ENCODE measurements at places on chromosomes 16 and 17. TPM values are rescaled to one million over a fixed set of nuclear protein-coding genes. Genes with fewer than 3 reads are reported as not detected.

DNA sequence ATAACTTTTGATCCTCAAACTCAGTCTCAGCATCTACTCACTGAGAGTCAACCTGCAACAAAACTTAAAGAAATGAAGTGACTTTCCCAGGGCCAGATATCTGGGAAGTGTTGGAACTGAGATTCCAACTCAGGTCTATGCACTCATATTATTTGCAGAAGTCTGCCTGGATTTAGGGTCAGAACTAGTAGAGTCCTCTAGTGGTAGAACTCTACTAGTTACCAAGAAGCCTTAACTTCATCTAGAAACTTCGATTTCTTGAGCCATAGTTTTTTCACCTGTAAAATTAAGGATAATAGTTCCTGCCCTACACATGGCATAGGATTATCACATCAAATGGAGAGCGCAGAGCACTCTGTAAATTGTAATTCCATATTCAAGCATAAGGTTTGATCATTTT, 23.4 kb upstream of the KRT24 start:
- no peaks in the 10 kb centered on the region for H3K4me1 ChIP-seq
- H3K4me3 ChIP-seq, result no peak overlapping the region
- no peak for DNase-seq
- no peaks in the 10 kb centered on the region for H3K36me3 ChIP-seq
- no peaks in the 10 kb centered on the region for H3K27me3 ChIP-seq

- H3K27me3 ChIP-seq, result no peaks in the 10 kb centered on the region
- no peaks in the 10 kb centered on the region for H3K36me3 ChIP-seq
- H3K4me1 ChIP-seq, result no peaks in the 10 kb centered on the region
- no peak for DNase-seq
- H3K4me3 ChIP-seq, result no peak overlapping the region
These were observed 70.0 kb downstream of the TMC6 start for GRCh38 chr17:78058581-78058980.

GRCh38 chr17:80839026-80839345, 152.7 kb upstream of the CHMP6 start:
- no peaks in the 10 kb centered on the region for H3K27me3 ChIP-seq
- H3K27ac ChIP-seq, result no peak overlapping the region
- no peak for DNase-seq
- H3K4me1 ChIP-seq, result no peaks in the 10 kb centered on the region
- H3K4me3 ChIP-seq, result no peak overlapping the region

- H3K4me3 ChIP-seq, result no peak overlapping the region
- peak; percentile 56 for DNase-seq
- no peaks in the 10 kb centered on the region for H3K36me3 ChIP-seq
- H3K4me1 ChIP-seq, result peaks cover 26% of the 10 kb centered on the region
- H3K27me3 ChIP-seq, result no peaks in the 10 kb centered on the region
- peak overlapping the region; percentile 79 for H3K27ac ChIP-seq
These were observed 25.8 kb downstream of the EPN2 start for GRCh38 chr17:19262650-19263631.

DNA sequence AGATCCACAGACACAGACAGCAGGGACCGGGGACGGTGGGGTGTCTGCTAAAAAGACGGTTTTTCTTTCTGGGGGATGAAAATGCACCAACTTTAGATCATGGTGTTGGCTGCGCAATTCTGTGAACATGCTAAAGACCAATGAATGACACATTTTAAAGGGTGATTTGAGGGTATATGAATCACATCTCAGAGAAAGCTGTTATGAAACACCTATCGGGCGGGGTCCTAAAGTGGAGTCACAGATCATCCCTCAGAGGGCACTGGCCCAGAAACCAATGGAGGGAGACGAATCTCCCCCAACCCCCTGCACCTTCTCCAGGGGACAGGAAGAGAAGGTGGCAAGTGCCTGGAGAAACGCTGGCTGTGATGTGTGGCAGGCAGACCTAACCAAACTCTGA, 26.0 kb downstream of the KLHDC4 start:
- no peaks in the 10 kb centered on the region for H3K27me3 ChIP-seq
- H3K27ac ChIP-seq, result no peak overlapping the region
- no peaks in the 10 kb centered on the region for H3K4me1 ChIP-seq
- no peak for DNase-seq
- H3K4me3 ChIP-seq, result no peak overlapping the region
- no peaks in the 10 kb centered on the region for H3K36me3 ChIP-seq

DNA sequence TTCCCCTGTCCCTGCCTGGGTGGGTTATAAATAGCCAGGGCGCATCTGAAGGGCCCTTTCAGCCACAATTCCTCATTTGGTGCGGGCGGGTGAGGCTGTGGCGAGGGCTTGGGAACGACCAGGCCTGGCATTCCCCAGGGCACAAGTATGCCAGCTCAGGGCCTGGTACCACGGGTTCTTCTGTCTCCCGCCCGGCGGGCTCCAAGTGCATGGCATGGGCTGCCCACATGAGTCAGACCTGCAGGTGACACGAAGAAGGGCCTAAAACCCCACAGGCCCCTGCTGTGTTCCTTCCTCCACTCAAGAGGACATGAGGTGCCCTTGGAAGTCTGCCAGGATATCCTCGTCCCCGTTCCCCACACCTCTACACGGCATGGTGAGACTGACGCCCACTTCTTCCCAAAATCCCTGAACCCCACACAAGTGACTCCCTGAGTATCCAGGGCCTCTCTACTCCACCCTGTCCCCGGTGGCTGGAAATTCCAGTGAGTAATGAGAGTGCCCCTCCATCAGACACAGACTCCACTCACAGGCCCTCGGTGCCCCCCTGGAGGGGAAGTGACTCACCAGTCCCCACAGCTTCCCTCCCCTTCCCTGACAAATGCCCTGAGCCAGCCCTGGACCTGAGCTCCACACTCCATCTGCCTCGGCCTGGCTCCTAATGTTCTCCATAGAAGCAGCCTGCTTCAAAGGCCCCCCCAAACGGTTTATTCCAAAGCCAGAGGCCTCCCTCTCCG, 68.8 kb downstream of the ABR start:
- peaks cover 21% of the 10 kb centered on the region for H3K4me1 ChIP-seq
- DNase-seq, result peak; percentile 55
- no peaks in the 10 kb centered on the region for H3K27me3 ChIP-seq
- peak overlapping the region; percentile 90 for H3K27ac ChIP-seq

DNA sequence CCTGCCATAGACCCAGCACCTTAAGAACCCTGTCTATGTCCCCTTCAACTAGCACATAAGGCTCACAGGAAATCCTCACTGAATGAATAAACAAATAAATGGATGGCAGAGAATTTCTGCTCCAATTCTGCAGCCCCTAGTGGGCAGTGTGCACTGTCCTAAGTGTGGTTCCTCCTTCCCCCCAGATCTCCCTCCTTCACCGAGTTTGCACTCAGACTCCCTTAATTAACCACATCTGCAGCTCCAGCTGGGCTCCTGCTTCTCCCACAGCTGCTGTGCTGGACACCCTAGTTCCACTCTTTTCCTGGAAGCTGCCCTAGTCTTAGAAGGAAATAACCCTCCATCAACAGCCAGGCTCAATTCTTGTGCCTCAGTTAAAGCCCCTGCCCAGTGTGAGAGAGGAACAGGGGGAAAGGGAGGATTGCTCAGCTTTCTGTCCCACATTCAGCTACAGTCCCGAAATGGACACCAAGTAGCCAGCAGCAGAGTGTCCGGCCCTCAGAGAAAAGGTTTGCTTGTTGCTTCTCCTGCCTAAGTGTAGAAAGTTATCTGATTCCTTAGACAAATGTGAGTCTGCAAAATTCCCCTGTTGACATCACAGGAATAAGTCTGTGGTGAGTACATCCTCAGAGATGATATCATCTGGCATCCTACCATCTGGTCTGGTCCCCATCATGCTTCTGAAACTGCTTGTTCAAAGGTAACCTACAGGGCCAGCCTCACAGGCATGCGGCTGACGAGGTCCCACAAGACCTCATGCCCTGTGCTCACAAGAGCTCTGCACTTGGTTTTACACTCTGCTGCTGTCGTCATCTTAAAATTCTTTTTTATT, 12.3 kb downstream of the LRRC3C start:
- no peaks in the 10 kb centered on the region for H3K4me1 ChIP-seq
- H3K4me3 ChIP-seq, result no peak overlapping the region
- no peaks in the 10 kb centered on the region for H3K27me3 ChIP-seq
- H3K27ac ChIP-seq, result peak overlapping the region; percentile 87

DNA sequence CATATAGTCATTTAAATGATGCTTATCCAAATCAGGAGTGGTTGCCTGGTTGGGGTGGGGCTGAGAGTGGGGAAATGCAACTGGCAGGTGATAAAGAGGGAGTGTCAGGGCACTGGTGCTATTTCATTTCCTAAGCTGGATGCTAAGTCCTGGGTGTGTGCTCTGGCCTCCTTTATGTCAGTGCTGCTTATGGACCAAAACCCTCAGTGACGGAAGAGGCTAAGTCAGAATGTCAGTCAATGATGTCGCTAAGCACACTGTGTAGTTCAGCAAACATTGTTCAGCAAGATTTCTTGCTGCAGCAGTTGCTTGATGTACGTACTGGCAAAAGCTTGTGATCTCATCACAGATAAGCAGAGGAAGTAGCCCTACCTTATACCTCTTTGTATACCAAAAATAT, 16.4 kb upstream of the FLCN start:
- H3K4me3 ChIP-seq, result no peak overlapping the region
- no peaks in the 10 kb centered on the region for H3K36me3 ChIP-seq
- no peak overlapping the region for H3K27ac ChIP-seq
- H3K4me1 ChIP-seq, result no peaks in the 10 kb centered on the region
- H3K27me3 ChIP-seq, result no peaks in the 10 kb centered on the region

DNA sequence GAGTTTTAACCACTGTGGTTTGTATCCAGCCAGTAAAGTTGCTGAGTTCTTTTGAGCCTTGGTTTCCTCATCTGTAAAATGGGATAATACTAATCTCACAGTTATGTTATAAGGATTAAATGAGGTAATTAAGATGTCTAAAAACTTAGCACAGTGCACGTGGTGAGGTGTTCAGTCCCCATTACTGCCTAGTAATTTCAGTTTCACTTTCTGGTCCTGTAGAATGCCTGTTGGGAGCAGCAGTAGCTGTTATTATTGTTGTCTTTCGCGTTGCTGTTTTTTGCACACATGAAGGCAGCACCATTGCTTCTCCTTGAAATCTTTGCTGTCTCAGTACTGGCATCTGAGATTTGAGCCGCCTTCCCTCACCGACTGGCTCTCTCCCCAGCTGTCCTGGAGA, 182.4 kb downstream of the DNAH9 start:
- no peak overlapping the region for H3K27ac ChIP-seq
- DNase-seq, result no peak
- no peaks in the 10 kb centered on the region for H3K27me3 ChIP-seq
- no peaks in the 10 kb centered on the region for H3K4me1 ChIP-seq
- no peak overlapping the region for H3K4me3 ChIP-seq
- H3K36me3 ChIP-seq, result no peaks in the 10 kb centered on the region

GRCh38 chr17:74431568-74432423, at the start of gene GPRC5C:
GPRC5C (plus strand) TSS chr17:74432088; CDS start chr17:74439777, 7,689 bp downstream.
- peak within 1 kb of the TSS; percentile 41 for H3K4me3 ChIP-seq
- H3K4me1 ChIP-seq, result no peaks in the 10 kb centered on the region
- H3K36me3 ChIP-seq, result no peaks in the 10 kb centered on the region
- DNase-seq, result peak; percentile 81
- H3K27me3 ChIP-seq, result no peaks in the 10 kb centered on the region
- peak within 1 kb of the TSS; percentile 83 for H3K27ac ChIP-seq

GRCh38 chr17:27247071-27247957, 46.6 kb upstream of the WSB1 start:
- H3K4me3 ChIP-seq, result no peak overlapping the region
- H3K27ac ChIP-seq, result peak overlapping the region; percentile 91
- peak; percentile 37 for DNase-seq
- H3K27me3 ChIP-seq, result no peaks in the 10 kb centered on the region
- no peaks in the 10 kb centered on the region for H3K36me3 ChIP-seq

- no peaks in the 10 kb centered on the region for H3K4me1 ChIP-seq
- no peaks in the 10 kb centered on the region for H3K36me3 ChIP-seq
- H3K27ac ChIP-seq, result no peak overlapping the region
- no peak overlapping the region for H3K4me3 ChIP-seq
- H3K27me3 ChIP-seq, result no peaks in the 10 kb centered on the region
- no peak for DNase-seq
These were observed 264.5 kb downstream of the CDH11 start for GRCh38 chr16:64857411-64857810.

- no peaks in the 10 kb centered on the region for H3K36me3 ChIP-seq
- no peaks in the 10 kb centered on the region for H3K4me1 ChIP-seq
- no peak for DNase-seq
- H3K27me3 ChIP-seq, result no peaks in the 10 kb centered on the region
- H3K27ac ChIP-seq, result no peak overlapping the region
These were observed 97.2 kb downstream of the RAP1GAP2 start for GRCh38 chr17:2893422-2893914.

DNA sequence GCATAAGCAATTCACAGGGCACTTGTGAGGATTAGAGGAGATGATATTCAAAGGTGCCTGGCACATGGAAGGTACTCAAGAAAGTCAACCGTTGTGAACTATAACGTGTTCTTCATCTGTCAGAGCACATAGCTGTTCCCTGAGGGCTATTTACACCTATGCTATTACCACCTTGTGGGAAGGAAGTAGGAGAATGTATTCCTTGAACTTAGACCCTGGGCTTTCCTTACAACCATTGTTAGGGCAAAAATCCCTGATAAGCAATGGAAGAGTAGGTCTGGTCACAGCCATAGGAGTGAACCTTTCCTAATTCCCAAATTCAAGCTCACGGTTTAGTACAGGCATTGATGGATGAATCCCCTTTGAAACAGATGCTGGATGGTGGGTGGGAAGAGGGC, 188.6 kb downstream of the HAPSTR1 start:
- H3K36me3 ChIP-seq, result no peaks in the 10 kb centered on the region
- DNase-seq, result no peak
- H3K4me1 ChIP-seq, result no peaks in the 10 kb centered on the region
- no peak overlapping the region for H3K4me3 ChIP-seq

DNA sequence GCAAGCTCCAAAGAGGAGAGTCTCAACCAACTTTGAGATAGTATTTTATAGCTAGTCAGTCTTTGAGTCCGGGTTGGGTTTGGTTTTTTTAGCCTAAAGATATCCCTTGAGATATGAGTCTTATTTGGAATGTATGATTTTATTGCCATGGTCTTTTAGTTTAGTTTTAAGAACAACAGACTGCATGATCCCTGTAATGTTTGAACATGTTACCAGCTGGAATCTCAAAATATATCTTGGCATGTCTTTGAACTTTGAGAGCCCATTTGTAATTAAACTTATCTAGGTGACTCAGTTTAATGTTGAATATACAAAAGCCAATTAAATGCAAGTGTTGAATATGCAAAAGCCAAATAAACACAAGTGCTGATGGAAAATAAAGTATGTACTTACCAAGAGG, 100.6 kb downstream of the TANGO6 start:
- no peak for DNase-seq
- no peak overlapping the region for H3K27ac ChIP-seq
- H3K4me1 ChIP-seq, result no peaks in the 10 kb centered on the region
- H3K36me3 ChIP-seq, result no peaks in the 10 kb centered on the region
- no peak overlapping the region for H3K4me3 ChIP-seq

The MRPL10 gene
- 34.7 TPM for total RNA-seq

The CRHR1 gene
- 4.6 TPM for total RNA-seq

The SCARF1 gene
- 20.9 TPM for total RNA-seq

The DHX8 gene
- total RNA-seq, result 19.0 TPM

The USB1 gene
- 6.8 TPM for total RNA-seq

The KLHL10 gene
- 1.2 TPM for total RNA-seq

The GRAPL gene
- not detected for total RNA-seq

The IL17C gene
- total RNA-seq, result not detected

All from uterus (tissue), 4 donors.